GM19239 (cell line): ENCODE measurements at places on chromosomes 16 and 17.

DNA sequence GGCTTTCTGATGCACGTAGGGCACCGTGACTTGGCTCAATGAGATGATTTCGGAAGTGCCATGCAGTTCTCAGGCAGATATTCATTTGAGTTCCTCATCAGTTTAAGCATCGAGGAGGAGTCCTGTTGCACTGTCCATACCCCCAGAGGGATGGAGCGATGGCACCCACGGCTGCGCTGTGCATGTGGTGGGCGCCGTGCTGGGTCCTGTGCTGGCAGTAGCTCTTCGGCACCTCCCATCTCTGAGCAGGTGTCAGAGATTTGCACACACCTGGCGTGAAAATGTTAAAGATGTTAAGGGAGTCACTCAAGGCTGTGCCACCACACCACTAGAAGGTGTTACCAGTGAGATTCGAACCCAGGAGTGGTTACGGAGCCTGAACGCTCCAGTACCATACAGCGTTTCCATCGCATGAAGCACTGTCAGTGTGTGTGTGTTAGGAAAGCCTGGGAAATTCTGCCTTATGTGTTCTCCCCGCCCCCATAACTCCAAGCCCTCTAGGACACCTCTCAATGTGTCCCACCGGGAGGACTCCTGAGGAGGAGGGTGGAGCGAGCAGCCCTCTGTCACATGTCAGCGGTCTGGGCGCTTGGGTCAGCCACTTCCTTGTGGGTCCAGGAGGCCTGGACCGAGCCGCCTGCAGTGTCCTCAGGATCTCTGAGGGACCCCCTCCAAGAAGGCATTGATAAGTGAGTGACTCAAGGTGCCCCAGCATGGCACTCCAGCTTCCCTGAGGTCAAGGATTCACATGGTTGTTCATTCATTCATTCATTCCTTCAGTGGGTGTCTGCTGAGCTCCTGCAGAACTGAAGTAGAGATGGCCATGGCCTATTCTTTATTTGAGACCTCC, 3.8 kb downstream of the MRC2 start:
- no peak for DNase-seq

- DNase-seq = no peak
Observed at GRCh38 chr17:49090878-49091594, 41.5 kb upstream of the B4GALNT2 start.

- DNase-seq = no peak
Observed at GRCh38 chr16:47944589-47944988, 211.2 kb downstream of the ABCC12 start.

DNA sequence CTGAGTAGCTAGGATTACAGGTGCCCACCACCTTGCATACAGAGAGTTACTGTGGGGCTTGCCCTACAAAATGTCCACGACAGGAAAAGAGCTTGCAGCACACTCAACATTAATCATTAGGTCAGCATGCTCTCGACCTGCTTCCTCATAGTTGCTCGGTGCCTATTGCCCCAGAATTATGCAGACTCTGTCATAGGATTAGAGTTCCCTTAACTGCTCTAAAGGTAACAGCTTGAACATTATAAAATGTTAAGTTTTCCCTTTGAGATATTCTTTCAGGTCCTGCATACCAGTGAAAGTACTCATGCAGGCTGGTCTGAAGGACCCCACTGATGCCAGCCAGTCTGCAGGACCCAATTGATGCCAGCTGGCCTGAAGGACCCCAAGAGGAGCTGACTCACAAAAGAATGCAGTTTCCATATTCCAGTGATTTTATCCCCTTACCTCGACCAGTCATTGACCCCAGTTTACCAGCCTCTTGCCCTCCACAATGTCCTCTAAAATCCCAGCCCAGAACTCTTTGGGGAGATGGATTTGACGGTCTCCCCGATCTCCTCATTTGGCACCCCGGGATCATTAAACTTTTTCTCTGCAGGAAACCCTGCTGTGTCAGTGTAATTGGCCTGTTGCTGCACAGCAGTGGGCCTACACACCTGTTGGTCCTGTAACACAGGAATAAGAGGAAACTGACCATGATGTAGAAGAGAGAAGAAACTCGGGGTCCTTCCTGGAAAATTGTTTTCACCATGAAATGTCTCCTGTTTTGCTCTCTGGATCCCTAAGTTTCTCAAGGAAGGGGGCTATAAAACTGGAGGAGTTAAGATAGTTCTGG, 10.6 kb downstream of the ICAM2 start:
- DNase-seq = no peak

- no peak for DNase-seq
Observed at GRCh38 chr16:86584726-86585721, 6.7 kb downstream of the FOXL1 start.

DNA sequence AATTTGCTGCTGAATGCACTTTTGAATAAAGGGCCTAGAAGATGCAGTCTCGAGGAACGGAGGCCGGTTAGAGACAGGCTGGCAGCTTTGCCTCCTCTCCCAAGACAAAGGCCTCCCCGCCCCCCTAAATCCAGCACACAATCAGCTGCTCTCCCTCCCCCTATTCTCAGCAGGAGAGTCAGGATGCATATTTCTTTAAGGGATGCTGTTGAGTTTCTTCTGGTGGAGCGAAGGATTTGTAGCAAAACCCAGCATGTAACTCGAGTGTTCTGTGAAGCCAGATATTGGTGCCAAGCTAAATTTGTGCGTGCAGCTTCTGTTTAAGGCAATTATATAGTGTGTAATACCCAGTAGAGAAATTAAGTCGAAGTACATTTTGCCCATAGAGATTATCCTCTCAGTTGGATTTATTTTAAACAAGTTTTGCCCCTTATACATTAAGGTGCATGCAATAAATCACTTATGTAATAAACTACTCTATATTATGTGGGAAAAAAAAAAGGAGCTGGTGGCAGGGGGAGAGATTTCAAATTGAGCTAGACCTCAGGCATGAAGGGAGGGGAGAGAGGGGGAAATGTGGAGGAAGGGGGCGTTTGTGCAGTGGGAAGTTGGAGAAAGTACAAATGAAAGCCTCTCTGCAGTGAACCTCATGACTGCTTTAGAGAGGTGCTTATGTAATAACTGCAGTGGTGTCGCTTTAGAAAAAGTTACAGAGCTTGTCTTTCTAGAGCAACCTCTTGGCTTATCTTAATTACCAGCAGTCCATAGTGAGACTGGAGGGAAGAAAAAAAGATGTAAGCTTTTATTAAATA, 599.2 kb downstream of the MAF start:
- no peak for DNase-seq

- no peak for DNase-seq
Observed at GRCh38 chr17:18045691-18046350, 6.6 kb downstream of the GID4 start.

DNA sequence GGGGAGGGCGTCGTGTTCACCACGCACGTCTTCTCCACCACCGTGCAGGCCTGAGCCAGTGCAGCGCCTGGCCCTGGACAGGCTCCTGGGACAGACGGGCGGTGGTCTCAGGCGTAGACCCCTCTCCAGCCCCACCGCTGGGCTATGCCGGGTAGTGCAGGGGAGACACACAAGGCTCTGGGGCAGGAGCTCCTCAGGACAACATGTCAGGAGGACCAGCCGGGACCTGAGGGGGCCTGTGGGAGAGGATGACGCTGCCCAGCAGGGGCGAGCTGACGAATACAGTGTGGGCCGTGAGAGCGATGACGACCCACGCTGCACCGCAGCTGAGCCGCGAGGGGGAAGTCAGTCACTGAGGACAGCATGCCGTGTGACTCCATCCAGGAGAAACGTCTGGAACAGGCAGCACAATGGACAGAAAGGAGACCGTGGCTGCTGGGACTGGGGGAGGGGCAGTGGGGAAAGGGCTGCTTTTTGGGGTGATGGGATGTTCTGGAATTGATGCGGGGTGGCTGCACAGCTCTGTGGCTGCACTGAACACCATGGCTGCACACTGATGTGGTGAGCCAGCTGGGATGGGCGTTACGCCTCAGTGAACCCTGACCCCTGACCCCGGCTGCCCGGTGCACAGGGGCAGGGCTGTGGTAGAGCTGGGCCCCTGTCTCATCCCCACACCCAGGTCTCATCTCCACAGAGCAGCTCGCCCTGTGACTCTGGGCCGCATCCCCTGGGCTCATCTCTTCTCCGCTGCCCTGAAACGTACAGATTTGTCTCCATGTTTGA, 20.2 kb downstream of the DNASE1 start:
- DNase-seq = no peak

GRCh38 chr17:77436058-77436442, 295.3 kb downstream of the SEC14L1 start:
- no peak for DNase-seq

- no peak for DNase-seq
Observed at GRCh38 chr16:2840914-2841313, 10.8 kb downstream of the ZG16B start.

DNA sequence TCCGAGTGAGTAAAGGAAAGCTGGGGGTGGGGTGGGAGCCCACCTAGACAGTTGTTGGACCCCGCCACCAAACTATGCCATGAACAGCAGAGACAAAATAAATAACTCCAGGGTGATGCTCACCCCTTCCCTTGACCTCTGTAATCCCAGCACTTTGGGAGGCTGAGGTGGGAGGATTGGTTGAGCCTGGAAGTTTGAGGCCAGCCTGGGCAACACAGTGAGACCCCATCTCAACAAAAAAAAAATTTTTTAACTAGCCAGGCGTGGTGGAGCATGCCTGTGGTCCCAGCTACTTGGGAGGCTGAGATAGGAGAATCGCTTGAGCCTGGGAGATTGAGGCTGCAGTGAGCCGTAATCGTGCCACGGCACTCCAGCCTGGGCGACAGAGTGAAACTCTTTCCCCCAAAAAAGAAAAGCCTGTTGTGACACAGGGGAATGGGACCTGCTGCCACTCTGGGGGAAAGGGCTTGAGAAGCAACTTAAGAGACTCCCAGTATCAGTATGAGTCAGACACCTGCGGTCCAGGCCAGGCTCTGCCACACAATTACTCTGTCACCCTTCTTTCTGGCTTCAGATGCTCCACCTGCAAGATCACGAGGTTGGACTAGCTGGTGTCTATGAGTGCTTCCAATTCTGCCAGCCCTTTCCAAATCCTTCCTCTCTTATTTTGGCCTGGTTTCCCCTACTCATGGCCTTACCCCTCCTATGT, 5.0 kb downstream of the SGCA start:
- DNase-seq = no peak

- DNase-seq = no peak
Observed at GRCh38 chr16:76176153-76176552, 101.0 kb upstream of the CNTNAP4 start.

- no peak for DNase-seq
Observed at GRCh38 chr17:1095853-1096173, 84.0 kb downstream of the ABR start.

DNA sequence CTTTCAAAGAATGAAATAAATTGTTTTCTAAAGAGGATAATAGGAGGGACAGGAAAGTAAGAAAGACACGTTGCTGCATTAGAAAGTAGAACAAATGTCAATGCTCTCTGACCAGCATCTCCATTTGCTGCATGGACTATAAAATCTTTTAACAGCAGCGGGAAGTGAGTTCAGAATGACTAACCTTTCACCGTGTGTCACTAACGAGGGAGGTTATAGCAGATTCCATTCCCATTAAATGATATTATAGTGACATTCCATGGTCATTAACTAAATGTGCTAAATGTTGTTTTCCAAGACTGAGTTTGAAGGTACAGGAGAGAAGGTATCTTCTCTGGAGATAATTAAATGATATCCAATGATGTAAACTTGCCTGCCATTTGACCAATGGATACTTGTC, 127.1 kb upstream of the HS3ST3A1 start:
- DNase-seq = no peak

DNA sequence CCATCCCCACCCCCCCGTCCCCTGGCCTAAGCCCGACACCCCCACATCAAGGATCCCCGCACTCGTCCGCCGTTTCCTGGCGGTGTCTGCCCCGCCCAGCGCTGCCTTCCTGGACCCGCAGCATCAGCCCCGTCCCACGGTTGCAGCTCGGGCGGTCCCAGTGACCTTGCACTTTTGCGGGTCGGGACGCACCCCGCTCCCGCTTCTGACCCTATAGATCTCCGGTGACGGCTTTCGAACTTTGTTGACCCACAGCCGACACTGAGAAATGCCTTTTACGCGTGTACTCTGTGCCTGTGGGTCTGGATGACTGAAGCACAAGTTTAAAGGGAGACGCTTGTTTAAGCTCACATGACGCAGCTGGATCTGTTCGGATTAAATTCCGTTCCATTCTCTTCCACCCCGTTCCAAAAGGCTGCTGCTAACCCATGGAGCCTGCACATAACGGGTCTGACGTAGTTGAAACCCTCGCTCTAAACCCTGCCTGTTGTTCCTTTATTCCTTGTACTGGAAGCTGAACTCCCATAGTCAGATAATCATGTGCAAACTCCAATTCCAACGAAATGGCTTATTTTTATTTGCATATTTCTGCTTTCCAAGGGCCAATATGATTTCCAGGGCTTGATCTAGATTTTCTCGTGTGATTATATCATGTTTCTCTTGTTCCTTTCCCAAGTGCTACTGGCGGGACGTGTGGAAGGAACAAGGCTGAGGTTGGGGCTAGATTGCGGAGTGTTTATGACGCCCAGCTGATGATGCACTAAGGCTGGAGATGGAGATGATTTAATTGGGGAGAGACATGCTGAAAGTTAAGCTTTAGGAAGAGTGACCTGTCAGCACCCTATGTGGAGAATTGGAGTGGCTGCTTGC, 834 bp downstream of the FLYWCH1 start:
- no peak for DNase-seq

- DNase-seq = no peak
Observed at GRCh38 chr16:24088767-24089166, 167.4 kb upstream of the CACNG3 start.

GRCh38 chr17:8419305-8419704, 16.4 kb upstream of the NDEL1 start:
- DNase-seq = no peak

DNA sequence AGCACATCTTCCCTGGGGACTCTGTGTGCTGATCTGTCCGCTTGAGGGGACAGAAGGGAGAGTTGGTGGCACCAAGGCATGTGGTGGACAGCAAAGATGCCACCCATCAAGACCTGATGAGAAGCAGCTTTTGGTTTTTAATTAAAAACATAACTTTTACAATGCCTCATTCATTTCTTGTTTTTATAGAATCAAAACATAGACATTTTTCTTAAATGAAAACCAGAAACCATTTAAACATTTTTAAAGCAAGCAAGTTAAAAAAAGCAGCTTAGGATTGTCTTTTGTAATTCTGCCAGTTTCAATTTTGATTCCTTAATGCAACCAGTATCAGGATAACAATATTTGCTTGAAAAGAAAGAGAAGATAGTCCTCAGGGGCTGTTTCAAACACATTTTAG, 123.7 kb upstream of the AXIN2 start:
- DNase-seq = no peak

DNA sequence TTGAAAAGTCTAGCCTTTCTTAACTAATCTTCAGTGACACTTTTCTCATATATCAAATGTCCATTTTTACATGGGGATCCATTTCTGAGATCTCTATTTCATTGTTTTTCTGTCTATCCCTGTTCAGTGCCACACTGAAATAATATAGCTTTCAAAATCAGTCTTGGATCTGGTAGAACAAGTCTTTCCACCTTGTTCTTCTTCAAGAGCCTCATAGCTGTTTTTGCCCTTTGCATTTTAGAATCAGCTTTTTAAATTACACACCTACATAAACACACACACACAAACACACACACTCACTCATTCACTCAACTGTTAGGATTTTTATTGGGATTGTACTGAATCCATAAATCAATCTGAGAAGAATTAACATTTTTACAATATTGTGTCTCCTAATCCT, 19.2 kb downstream of the GSDMB start:
- no peak for DNase-seq
